Aorta (tissue), 5 donors: ENCODE measurements at places on chromosomes 2 and 18. TPM values are rescaled to one million over a fixed set of nuclear protein-coding genes. Genes with fewer than 3 reads are reported as not detected.
A peak's percentile ranks its signal among the peaks of the same experiment; 100 is the strongest.

DNA sequence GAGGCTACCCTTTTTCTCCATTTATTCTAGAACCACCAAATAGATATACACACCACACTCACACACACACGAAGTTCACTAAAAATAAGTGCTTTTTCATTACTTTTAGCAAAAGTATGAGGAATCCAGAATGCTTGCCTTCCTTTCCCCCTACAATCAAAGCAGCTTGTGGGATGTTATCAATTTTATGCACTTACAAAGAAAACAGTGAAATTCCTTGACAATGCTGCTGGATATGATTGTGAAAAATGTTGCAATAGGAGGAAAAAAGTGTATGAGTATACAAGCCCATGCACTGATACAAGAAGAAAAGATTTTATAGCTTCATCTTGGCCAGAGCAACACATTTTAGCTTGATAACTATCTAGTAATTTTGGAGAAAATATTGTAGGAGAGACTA is 269.2 kb downstream of the XIRP2 start:
- no peaks in the 10 kb centered on the region for H3K4me1 ChIP-seq
- no peak for DNase-seq
- no peaks in the 10 kb centered on the region for H3K36me3 ChIP-seq
- no peak overlapping the region for H3K4me3 ChIP-seq
- no peaks in the 10 kb centered on the region for H3K27me3 ChIP-seq

GRCh38 chr2:215931256-215931903 is 82.0 kb downstream of the MREG start:
- H3K36me3 ChIP-seq: no peaks in the 10 kb centered on the region
- H3K27ac ChIP-seq: no peak overlapping the region
- H3K4me3 ChIP-seq: peak overlapping the region; percentile 30
- no peaks in the 10 kb centered on the region for H3K4me1 ChIP-seq
- DNase-seq: no peak

DNA sequence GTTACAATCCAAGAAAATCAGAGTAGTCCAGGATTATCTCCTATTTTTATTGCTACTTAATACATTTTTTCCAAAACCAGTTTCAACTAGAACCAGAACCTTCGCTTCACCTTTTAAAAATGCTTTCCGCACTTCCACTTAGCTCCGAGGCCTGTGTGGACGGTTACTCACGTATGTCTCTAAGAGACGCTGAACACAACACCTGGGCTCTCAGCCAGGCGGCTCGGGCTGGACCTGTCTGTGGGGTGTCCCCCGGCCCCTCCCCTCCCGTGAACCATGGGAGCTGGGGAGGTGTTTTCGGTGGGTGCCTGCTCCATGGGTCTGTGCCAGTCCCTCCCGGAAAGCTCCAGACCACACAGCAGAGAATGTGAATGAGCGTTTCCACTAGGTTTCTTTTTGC is 223.8 kb downstream of the GLI2 start:
- H3K27me3 ChIP-seq: no peaks in the 10 kb centered on the region
- no peak overlapping the region for H3K4me3 ChIP-seq
- no peak overlapping the region for H3K27ac ChIP-seq
- H3K4me1 ChIP-seq: no peaks in the 10 kb centered on the region
- no peak for DNase-seq

DNA sequence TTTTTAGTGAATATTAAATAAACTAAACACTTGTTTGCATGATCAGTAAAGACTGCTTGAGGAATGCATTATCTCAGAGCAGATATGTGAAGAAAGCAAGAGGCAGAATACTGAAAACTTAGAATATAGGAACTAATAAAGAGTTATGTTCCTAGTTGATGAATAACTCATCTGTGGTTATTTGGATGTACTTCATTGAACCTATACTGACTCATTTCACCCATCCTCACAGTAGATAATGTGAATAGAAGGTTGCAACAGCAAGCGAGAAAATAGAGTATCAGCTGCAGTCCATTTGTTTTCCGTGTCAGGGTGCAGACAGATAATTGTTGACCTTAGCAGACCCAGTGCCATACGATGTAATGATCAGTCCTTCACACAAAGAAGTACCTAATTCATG is 945.7 kb upstream of the LRRTM1 start:
- DNase-seq: no peak
- no peaks in the 10 kb centered on the region for H3K4me1 ChIP-seq
- H3K27ac ChIP-seq: no peak overlapping the region

- no peak overlapping the region for H3K4me3 ChIP-seq
- H3K27me3 ChIP-seq: no peaks in the 10 kb centered on the region
- H3K27ac ChIP-seq: no peak overlapping the region
- H3K36me3 ChIP-seq: no peaks in the 10 kb centered on the region
- no peak for DNase-seq
- H3K4me1 ChIP-seq: no peaks in the 10 kb centered on the region
Observed at GRCh38 chr2:8581234-8581561, 100.7 kb upstream of the ID2 start.

GRCh38 chr2:2320486-2321199 is 10.4 kb downstream of the MYT1L start:
- no peak overlapping the region for H3K4me3 ChIP-seq
- DNase-seq: no peak
- no peak overlapping the region for H3K27ac ChIP-seq
- no peaks in the 10 kb centered on the region for H3K36me3 ChIP-seq
- H3K4me1 ChIP-seq: no peaks in the 10 kb centered on the region

DNA sequence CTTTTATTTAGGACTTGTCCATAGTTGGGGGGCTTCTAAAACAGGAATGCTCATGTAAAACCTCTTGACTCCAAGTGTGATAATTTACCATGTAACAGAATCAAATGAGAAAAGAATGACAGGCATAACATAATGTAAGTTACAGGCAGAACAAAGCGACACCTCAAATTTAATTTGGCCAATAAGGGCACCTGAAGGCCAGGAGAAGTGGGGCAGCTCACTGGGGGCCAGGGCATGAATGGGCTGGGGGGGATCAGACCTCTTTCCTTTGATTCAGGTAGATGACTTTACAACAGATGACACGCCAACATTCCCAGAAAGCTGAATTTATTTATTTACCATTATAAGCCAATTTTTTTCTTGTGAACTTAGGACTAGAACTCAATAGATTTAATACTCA is 14.5 kb downstream of the MOCOS start:
- no peak for DNase-seq
- H3K27ac ChIP-seq: no peak overlapping the region
- no peaks in the 10 kb centered on the region for H3K27me3 ChIP-seq
- no peaks in the 10 kb centered on the region for H3K4me1 ChIP-seq
- no peak overlapping the region for H3K4me3 ChIP-seq

GRCh38 chr18:9711361-9712129 is 3.4 kb downstream of the RAB31 start:
- no peak overlapping the region for H3K27ac ChIP-seq
- no peak for DNase-seq
- no peaks in the 10 kb centered on the region for H3K27me3 ChIP-seq

- H3K27me3 ChIP-seq: no peaks in the 10 kb centered on the region
- H3K36me3 ChIP-seq: no peaks in the 10 kb centered on the region
- no peak for DNase-seq
- H3K27ac ChIP-seq: no peak overlapping the region
- no peaks in the 10 kb centered on the region for H3K4me1 ChIP-seq
Observed at GRCh38 chr2:352696-353095, 64.8 kb upstream of the ALKAL2 start.

DNA sequence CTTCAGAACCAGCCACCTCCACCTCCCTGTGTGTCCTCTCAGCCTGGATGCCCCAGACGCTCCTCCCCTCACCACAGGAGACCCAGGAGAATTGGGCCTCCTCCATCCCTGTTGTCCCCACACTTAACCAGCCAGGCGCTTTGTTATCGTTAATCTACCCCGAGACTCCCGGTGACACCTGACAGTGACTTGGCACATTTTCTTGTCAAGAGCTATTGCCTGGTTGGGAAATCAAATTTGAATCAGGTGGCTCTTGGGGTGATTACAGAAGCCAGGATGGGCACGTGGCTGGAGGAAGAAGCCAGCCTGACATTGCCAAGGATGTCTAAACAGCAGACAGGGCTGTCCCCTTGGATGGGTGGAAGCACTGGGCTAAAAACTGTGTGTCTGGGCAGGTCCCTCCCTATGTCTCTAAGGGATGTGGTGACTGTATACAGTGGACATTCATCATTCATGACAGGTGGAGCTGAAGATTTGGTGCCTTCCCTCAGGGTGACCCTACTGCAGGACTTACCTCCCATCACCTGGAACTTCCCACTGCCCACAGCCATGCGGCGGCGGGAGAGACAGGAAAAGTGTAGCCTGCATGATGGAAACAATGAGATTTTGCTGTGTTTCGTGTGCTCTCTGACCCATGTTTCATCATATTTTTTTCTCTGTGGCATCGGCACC is 157.2 kb upstream of the CAPN13 start:
- H3K27me3 ChIP-seq: no peaks in the 10 kb centered on the region
- H3K4me3 ChIP-seq: no peak overlapping the region
- no peaks in the 10 kb centered on the region for H3K36me3 ChIP-seq
- H3K27ac ChIP-seq: no peak overlapping the region
- DNase-seq: no peak

GRCh38 chr18:63585988-63586387 is 1.2 kb upstream of the SERPINB13 start:
- H3K4me1 ChIP-seq: no peaks in the 10 kb centered on the region
- no peaks in the 10 kb centered on the region for H3K36me3 ChIP-seq
- DNase-seq: no peak

DNA sequence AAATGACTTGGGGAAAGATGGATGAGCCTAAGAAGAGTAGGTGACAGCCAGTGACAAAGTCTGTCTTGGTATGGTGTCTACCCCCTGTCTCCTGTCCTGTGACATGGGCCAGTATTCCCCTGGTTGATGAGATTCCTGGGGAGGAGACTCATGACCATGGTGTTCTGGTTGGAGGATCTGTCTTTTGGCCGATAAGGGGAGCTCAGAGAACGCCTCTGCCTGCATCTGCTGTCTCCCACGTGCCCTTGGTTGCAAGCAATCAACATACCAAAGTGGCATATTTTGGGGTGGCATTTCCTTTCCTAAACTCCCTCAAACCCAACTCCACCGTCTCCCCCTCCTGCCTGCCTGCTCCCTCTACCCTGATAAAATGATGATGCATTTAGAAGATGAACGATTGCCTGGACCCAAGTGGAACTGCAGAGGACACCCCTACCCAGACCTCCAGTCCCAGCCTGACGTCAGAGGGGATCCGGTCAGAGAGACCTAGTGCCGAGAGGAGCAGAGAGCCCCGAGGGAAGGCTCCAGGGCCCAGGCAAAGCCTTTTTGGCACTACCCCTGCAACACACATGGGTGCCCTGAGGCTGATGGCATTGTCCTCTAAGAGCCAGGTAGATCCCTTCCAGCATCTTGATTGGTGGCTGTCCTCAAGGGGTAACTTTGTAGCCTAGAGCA is 124.2 kb upstream of the MSH6 start:
- no peaks in the 10 kb centered on the region for H3K27me3 ChIP-seq
- no peak overlapping the region for H3K27ac ChIP-seq
- no peak for DNase-seq
- H3K4me3 ChIP-seq: no peak overlapping the region

GRCh38 chr2:120930236-120930635 is 194.6 kb downstream of the GLI2 start:
- no peaks in the 10 kb centered on the region for H3K4me1 ChIP-seq
- no peak for DNase-seq
- H3K36me3 ChIP-seq: peaks cover 2% of the 10 kb centered on the region

DNA sequence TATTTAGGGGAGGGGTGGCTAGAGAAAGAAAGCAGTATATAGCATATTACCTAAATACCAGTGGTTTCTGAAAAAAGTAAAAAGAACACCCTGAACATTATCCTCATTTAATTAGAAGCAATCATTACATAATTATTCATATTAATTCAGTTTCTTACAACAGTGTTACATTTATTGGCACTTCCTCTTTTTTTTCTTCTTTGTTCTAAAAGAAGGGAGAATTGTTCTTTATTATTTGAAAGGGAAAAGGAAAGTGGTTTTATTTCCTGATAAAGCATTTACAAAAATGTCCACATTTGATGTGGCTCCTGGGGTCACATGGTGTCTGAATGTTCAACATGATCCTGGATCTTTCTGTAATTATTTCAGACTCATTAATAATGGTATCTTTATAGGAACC is 254.9 kb upstream of the ZEB2 start:
- H3K4me1 ChIP-seq: no peaks in the 10 kb centered on the region
- no peak overlapping the region for H3K4me3 ChIP-seq

GRCh38 chr2:238498691-238499295 is 72.1 kb downstream of the ASB1 start:
- no peak for DNase-seq
- H3K4me3 ChIP-seq: no peak overlapping the region
- no peak overlapping the region for H3K27ac ChIP-seq
- no peaks in the 10 kb centered on the region for H3K4me1 ChIP-seq

- no peaks in the 10 kb centered on the region for H3K27me3 ChIP-seq
- H3K4me3 ChIP-seq: no peak overlapping the region
- H3K36me3 ChIP-seq: no peaks in the 10 kb centered on the region
- H3K4me1 ChIP-seq: no peaks in the 10 kb centered on the region
- DNase-seq: no peak
Observed at GRCh38 chr18:64449434-64449833, 300.5 kb upstream of the LINC00305 start.

DNA sequence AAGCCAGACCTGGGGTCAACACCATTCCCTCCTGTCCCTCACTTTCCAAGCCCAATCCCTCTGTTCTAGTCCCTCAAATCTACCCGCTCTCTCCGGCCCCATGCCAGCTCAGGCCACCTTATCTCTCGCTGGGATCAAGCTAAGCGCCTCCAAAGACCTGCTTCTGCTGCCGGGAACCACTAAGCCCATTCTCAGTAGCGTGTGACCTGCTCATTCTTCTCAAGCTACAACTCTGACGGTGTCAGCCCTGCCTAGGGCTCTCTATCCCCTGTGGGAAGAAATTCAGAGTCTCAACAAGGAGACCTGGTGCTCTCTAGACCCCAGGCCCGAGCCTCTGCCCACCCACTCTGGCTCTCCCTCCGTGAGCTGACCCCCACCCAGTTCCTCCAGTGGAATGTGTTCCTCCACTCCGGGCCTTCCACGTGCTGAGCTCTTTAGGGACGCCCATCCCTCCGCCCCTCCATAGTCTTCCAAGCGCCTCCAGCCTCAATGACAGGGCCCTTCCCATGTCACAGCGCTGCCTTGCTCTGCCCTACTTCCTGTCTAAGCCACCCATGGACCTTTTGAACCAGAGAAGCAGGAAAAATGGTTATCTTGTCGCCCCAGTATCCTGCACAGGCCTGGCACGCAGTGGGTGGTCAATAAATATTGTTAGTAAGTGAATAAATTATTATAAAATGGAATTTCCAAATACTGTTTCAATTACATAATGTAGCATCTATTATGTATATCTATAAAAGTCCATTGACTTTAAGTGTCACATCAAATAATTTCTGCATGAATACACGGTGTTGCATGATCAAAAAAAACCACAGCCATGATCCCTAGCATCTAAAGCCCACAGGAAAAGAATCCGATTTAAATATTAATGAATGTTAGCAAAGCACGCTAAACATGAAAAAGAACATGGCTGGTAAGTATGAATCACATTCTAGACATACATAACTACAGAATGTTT is 127.6 kb downstream of the ZNF516 start:
- H3K36me3 ChIP-seq: peaks cover 2% of the 10 kb centered on the region
- no peaks in the 10 kb centered on the region for H3K4me1 ChIP-seq
- H3K27me3 ChIP-seq: no peaks in the 10 kb centered on the region
- DNase-seq: no peak
- H3K27ac ChIP-seq: no peak overlapping the region
- H3K4me3 ChIP-seq: no peak overlapping the region

- no peak for DNase-seq
- no peaks in the 10 kb centered on the region for H3K4me1 ChIP-seq
- no peak overlapping the region for H3K4me3 ChIP-seq
Observed at GRCh38 chr2:178526256-178526655, 46.0 kb downstream of the PLEKHA3 start.

The MFSD2B gene
- 0.42 TPM for total RNA-seq

The ANO7 gene
- 1.2 TPM for total RNA-seq

The CCDC150 gene
- 1.6 TPM for total RNA-seq

The SUMO1 gene
- 62.4 TPM for total RNA-seq

The AKAIN1 gene
- total RNA-seq: not detected

The AMER3 gene
- total RNA-seq: not detected

The CD207 gene
- not detected for total RNA-seq
